ENCODE measurements at places on chromosomes 6 and 20. TPM values are rescaled to one million over a fixed set of nuclear protein-coding genes. Genes with fewer than 3 reads are reported as not detected.
A peak's percentile ranks its signal among the peaks of the same experiment; 100 is the strongest.

GRCh38 chr20:31968291-31969126 is 558 bp downstream of the XKR7 start:
- peaks cover 11% of the 10 kb centered on the region for H3K4me1 ChIP-seq
- peak overlapping the region; percentile 26 for H3K4me3 ChIP-seq
- H3K36me3 ChIP-seq: no peaks in the 10 kb centered on the region

GRCh38 chr6:56488281-56488680 is 154.4 kb downstream of the DST start:
- H3K36me3 ChIP-seq: no peaks in the 10 kb centered on the region
- H3K27me3 ChIP-seq: no peaks in the 10 kb centered on the region
- H3K4me3 ChIP-seq: no peak overlapping the region
- no peak overlapping the region for H3K27ac ChIP-seq
- no peak for DNase-seq

Gene EPPIN
- total RNA-seq: not detected

Gene PRICKLE4
- total RNA-seq: not detected

Gene ZC3H12D
- total RNA-seq: 190 TPM

GRCh38 chr6:158554611-158555361 is 5.1 kb upstream of the TMEM181 start:
- no peaks in the 10 kb centered on the region for H3K27me3 ChIP-seq
- H3K36me3 ChIP-seq: no peaks in the 10 kb centered on the region
- H3K27ac ChIP-seq: no peak overlapping the region
- no peak for DNase-seq
- peaks cover 5% of the 10 kb centered on the region for H3K4me1 ChIP-seq

DNA sequence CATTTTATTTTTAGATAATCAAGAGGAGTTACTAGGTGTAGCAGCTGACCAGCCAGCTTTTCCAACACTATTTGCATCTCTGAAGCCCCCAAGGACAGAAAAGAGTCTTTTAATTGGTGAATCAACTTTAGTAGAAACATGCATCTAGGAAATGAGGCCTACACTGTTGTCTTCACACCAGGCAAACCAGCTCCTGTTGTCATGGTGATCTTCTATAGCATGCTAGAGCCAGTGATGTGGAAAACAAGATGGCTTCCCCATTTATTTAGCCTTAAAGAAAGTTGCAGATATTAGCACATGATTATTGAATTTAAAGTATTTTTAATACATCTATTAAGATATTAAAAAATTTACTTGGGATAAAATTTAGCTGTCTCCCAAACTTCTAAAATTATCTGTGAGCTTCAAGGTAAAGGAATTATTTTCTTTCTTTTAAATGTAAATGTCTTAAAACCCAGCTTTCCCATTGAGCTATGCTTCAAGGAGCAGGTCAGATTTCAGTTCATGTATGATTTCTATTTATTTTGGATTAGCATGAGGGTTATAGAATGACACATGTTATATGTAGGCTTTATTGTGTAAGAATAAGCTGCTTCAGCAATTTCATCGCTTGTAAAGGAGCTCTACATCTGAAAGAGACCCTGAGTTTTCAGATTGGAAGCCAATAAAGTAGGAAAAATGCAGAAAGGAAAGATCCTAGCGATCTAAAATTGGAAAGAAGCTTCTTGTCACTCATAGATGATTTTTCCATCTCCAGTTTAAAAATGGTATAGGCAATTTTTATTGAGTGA is 564.9 kb upstream of the CITED2 start:
- no peaks in the 10 kb centered on the region for H3K27me3 ChIP-seq
- peak; percentile 14 for DNase-seq
- no peak overlapping the region for H3K4me3 ChIP-seq

Gene NR2E1
- not detected for total RNA-seq

DNA sequence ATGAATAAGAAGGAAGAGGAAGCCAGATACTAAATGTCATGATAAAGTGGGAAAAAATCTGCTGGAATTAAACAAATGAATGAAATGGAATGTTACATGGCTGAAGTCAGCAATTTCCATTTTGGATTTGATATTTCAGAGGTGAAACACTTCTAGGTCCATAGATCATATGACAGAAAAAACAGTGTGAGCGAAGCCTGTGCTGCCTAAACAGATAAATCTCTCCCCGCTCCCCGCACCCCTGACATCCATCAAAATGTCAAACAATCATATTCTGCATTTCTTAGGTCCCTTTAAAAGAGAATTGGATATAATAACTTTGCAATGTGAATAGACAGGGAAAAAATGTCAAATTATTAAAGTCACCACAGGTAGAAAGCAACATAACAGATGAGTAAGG is 26.0 kb upstream of the TRDN start:
- H3K36me3 ChIP-seq: no peaks in the 10 kb centered on the region
- H3K4me1 ChIP-seq: no peaks in the 10 kb centered on the region
- no peak overlapping the region for H3K27ac ChIP-seq
- DNase-seq: no peak
- no peaks in the 10 kb centered on the region for H3K27me3 ChIP-seq

DNA sequence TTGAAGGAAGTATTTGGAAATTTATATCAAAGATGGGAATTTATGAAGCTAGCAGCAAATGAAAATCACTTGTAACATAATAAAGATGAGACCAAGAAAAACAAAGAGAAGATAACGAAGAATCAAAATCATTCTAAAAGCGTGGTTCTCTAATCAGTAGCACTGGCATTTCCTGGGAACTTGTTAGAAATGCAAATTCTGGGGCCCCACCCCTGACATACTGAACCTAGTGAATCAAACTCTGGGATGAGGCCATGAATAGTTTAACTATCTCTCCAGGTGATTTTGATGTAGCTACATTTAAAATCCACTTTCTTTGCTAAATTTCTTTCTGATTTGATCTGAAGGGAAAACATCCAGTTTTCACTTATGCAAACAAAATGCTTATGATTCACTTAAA is 1075.6 kb downstream of the HACE1 start:
- DNase-seq: no peak
- H3K27me3 ChIP-seq: no peaks in the 10 kb centered on the region
- no peaks in the 10 kb centered on the region for H3K36me3 ChIP-seq
- no peaks in the 10 kb centered on the region for H3K4me1 ChIP-seq
